NCI-H510A treated with DMSO at 0.1 percent for 48 hours (cell line): ENCODE measurements at places on chromosomes 2 and 18.

GRCh38 chr2:165778653-165779451, 15.2 kb downstream of the GALNT3 start:
- DNase-seq = no peak

DNA sequence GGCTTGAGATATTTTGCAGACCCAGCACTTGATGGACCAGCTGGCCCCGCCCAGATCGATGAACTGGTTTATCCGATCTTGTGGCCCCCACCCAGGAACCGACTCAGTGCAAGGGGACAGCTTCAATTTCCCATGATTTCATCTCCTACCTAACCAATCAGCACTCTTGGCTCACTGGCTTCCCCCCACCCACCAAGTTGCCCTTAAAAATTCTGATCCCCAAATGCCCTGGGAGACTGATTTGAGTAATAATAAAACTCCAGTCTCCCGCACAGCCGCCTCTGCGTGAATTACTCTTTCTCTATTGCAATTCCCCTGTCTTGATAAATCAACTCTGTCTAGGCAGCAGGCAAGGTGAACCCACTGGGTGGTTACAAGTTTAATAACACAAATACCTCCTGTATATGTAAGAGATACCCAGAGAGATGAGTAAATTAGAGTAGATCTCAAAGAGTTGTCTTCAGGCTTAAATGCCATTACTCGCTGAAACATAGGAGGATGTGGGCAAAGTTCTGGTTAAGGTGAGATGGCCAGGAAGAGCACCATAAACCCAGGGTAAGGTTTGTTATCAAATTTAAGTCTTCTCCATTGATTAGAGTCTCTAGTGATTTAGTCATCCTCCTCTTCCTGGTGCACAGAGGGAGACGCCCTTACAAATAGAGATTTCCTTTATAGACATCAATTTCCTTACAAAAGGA, 222.8 kb downstream of the ARL4C start:
- no peak for DNase-seq

GRCh38 chr18:48306838-48307237, 102.3 kb downstream of the ZBTB7C start:
- no peak for DNase-seq

DNA sequence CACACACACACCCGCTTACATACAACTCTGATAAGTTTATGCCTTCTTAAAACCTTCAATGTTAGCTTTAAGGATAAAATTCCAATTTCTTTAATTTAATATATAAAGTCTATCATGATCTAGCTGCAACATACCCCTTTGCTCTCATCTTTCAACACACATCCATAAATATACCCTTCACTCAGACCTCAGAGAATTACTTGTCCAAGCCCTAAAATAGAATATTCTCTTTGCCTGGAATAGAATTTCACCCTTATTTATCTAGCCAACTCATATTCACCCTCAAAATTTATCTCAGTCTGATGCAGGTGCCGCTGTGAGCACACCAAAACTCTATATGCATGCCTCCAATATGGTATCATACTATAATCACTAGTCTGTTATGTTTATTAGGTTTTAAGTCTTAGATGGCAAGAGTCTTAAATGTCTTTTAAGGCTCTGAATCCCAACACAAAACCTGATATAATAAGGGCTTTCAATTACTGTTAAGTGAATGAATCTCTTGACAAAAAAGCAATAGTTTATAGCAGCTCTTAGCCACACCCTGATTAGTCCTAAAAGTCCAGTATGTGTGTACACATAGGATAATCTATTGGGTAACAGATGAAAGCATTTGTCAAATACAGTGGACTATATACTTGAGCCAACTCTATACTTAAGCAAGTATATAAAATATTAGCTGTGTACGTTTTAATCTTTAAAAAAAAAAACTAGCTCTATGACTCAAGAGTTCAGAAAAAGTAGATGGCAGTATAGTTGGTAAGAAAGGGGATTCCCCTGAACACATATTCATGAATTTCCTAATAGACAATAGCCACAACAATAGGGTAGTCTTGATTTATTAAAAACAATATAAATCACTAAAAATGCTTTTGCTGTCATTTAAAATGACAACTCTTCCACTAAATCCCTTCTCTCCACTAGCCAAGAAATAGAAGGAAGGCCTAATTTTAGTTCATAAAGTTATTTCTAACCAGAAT, 144.5 kb downstream of the EXOC6B start:
- no peak for DNase-seq

GRCh38 chr2:46175419-46175818, 121.8 kb upstream of the EPAS1 start:
- DNase-seq = no peak

GRCh38 chr2:151269798-151270568, 8.3 kb upstream of the RBM43 start:
- DNase-seq = no peak

- no peak for DNase-seq
These were observed 582 bp downstream of the RIOK3 start for GRCh38 chr18:23453680-23454058.

DNA sequence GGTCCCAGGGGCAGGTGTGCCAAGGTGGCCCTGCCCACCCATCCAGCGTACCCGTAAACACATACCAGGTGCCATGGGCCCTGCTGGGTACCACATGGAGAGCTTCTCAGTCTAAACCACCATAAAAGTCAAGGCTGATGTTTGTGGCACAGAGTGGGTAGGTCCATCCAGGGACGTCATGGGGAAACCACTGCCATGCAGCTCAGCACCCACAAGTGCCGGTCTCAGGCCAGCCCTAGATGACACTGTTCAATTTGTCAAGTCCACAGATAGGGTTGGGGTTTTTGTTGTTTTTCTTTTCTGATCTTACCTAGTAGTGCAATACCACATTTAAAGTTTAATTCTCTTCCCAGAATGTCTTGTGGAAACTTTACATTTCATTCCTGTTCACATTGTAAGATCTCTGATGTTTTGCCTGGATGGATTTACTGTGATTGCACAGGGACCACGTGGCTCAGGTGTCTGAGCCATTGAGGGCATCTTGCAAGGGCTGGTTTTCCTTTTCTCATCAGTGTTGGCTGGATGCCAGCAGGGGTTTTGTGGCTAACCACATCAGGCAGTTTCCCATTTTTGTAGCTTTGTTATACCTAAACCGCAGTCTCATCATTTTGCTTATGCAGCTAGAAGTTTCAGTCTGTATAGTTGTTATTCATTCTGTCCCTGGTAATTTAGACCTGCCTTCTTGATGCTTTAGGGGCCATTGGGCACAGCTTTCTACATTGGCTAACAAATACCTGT, 64.7 kb downstream of the STK25 start:
- DNase-seq = peak; percentile 41

DNA sequence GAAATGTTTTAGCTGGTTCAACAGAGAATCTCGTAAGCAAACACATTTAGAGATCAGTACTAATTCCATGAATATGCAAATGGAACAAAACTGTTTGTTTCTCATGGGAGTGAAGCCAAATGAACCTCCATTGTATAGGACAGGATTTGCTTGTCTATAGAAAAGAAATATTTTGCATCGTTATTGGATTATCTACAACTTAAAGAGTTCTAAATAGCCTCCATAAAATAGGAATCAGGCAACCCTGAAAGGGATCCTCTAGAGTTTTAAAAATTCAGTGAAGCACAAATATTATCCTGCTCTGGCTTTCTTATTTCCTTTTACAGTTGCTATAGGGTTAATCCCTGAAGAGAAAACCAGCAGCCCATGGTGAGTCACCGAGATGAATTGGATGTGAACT, 378.4 kb upstream of the NRXN1 start:
- no peak for DNase-seq

GRCh38 chr18:23998018-23998417, 16.5 kb upstream of the TTC39C start:
- no peak for DNase-seq

DNA sequence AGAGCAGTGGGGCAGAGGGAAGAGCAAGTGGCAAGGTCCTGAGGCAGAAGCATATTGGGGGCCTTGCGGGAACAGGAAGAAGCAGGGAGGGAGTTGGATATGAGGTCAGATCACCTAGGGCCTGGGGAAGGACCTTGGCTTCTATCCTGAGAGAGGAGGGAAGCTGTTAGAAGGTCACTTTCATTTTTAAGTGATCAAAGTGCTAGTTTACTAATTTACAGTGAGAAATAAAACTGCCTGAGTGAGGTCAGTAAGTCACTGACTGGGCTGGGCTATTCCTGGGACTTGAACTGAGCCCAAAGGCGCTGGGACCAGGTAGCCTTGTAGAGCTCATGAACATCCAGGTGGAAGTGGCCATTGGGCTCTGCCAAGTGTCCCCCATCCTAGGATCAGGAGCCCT, 76.6 kb upstream of the B3GNT7 start:
- no peak for DNase-seq

DNA sequence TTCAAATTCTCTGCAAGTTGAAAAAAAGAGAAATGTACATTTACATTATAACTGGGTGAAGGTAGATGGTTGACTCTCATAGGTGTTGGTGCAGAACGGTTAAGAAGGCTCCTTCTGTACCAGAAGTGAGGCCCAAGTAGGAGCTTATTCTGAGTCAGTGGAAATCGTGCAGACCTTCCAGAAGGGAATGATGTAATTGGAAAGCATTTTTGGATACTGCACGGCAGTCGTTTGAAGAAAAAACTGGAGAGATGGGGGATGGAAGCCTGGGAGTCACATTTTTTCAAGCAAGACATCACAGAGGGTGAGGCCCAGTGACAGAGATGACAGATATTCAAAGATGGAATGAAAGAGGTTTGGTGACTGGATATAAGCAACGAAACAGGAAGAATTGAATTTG, 39.4 kb downstream of the HRH4 start:
- DNase-seq = no peak

DNA sequence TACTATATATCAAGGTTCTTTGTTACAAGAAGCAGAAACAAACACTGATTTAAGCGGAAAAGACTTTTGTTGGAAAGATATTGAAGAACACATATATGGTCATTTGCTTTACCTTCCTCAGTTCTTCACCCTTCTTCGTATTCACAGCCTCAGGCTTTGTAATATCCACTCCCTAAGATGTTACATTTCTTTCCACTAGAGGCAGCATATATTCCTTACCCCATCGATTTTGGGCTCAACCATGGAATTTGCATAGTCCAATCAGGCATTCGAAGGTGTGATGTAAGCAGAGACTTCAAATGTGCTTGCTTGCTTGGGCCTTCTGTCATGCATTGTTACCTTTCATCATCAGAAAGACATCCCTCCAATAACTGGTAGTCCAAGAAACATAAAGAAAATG, 287.4 kb downstream of the PID1 start:
- DNase-seq = no peak

DNA sequence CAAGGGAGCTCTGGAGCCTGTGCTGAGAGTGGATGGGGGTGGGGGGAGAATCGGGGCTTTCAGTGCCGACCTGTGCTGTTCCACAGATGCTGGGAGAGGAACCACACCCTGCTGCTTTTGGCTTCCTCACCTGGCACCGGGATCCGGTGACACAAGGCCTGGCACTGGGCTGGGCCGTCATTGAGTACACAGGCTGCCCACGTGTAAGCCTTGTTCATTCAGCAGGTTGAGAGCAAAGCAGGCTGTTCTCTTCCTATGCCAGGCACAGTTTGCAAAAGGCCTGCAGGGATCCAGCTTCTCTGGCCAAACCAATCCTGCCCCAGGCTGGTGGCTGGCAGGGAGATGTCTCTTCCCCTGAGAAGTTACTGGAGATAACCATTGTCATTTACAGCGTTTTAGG, 17.1 kb downstream of the TRIB2 start:
- DNase-seq = no peak

DNA sequence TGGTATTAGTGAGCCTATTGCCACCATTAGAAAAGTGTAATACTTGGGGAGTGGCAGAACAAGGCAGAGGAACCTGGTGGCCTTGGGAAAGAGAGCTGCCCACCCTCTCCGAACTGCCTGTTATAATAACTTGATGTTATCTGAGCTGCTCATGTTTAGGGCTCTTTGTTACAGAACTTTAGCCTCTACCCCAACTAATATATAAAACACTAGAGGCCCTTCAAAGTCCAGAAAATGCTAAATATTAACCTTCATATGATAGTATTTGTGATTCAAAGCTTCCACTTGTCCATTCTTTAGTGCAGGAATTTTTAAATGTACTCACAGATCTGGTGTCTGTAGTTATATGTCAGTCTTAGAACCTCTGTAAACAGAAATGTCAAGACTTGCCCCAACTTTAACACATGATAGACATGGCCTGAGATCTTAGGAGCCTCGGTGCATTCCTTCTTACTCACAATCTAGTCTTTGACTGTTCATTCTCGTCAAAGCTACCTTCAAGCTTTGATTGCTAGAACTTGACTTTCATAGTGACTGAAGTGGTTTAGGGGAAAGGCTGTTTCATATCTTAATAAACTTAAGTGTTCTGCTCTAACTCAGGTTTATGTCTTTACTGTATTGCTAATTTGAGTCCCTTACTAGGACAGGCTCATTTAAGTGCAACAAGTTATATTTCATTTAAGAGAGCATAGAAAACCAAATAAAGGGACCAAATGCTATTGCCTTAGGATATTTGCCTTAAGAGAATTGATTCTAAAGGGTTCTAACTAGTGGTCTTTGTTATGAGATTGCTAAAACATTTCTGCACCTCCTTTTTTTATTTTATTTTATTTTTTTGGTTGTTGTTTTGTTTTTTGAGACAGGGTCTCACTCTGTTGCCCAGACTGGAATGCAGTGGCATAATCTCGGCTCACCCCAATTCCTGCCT, 41.6 kb downstream of the DDX1 start:
- no peak for DNase-seq

DNA sequence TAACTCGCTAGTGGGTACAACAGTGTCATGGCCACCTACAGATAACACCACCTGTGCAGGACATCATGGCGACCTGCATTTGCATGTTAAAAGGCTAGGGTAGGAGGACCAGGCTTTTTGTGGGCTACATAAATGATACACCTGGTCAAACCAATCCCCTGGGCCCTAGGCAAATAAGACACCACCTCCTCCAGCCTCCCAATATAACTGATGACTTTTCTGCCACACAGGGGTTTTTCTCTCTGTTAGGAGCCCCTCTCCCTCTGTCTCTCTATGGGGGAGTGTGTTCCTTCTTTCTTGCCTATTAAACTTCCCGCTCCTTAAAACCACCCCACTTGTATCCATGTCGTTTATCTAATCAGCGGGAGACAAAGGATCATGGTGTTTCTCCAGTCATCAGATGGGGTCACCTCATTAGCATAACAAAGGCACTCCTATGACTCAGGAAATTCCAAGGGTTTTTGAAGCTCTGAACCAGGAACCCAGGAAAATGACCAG, 10.8 kb upstream of the BUB1 start:
- DNase-seq = no peak
